ENCODE measurements at places on chromosomes 16 and 17.

DNA sequence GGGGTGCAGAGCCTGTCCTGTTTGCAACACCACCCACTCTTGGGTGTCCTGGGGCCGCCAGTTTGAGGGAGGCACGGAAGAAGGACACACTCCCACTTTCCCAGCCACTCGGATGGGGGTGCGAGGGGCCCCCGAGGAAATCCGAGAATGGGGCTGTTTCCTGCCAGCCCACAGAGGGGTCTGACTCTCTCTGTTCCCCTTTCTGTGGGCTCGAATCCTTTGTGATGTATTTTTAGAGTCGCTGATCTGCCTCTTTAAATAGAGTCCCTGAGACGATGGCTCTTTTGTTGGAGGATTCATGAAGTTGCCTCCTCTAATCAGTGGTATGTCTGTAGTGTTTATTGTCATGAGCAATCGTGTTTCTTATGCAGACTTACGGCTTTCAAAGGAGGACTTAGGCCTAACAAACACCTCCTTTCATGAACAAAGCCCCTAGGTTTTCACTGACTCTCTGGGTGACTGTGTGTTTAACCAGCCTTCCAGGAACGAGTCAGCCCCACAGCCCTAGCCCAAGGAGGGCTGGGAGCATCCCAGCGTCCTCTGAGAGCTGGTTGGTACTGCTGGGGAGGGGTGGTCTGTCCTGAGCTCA, 29.1 kb downstream of the CIBAR2 start:
- DNase-seq: no peak

- no peak for DNase-seq
Observed at GRCh38 chr16:78843978-78844377, 744.5 kb downstream of the WWOX start.

GRCh38 chr16:71357681-71358080, 842 bp upstream of the CALB2 start:
- DNase-seq: no peak

DNA sequence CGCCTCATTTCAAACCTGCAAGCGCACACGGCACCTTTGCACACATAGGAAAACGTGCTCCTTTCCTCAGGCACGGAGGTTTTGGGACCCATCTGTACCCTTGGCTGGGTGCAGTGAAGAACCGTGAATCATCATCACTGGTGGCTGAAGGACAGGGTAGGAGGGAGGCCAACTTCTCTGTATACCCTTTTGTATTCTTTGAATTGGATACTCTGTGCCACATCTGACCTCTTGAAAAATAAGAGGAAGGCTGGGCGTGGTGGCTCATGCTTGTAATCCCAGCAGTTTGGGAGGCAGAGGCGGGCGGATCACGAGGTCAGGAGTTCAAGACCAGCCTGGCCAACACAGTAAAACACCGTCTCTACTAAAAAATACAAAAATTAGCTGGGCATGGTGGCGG, 11.7 kb downstream of the GPRC5B start:
- DNase-seq: no peak

GRCh38 chr16:23865853-23866252, 30.1 kb downstream of the PRKCB start:
- no peak for DNase-seq

GRCh38 chr17:7327056-7327455, 2.1 kb downstream of the NEURL4 start:
- DNase-seq: no peak

GRCh38 chr17:38861399-38861843, 7.9 kb upstream of the RPL23 start:
- DNase-seq: no peak

GRCh38 chr16:87076950-87077749, 240.0 kb downstream of the C16orf95 start:
- DNase-seq: no peak

GRCh38 chr16:80972611-80973010, 34.1 kb downstream of the CMC2 start:
- DNase-seq: no peak

- no peak for DNase-seq
Observed at GRCh38 chr17:45332989-45333701, 16.3 kb upstream of the MAP3K14 start.

GRCh38 chr17:14143688-14144087, 74.4 kb downstream of the COX10 start:
- DNase-seq: no peak

GRCh38 chr16:3444032-3444388, 530 bp downstream of the NAA60 start:
- no peak for DNase-seq

- no peak for DNase-seq
Observed at GRCh38 chr17:19487024-19487600, 46.5 kb upstream of the SLC47A1 start.

DNA sequence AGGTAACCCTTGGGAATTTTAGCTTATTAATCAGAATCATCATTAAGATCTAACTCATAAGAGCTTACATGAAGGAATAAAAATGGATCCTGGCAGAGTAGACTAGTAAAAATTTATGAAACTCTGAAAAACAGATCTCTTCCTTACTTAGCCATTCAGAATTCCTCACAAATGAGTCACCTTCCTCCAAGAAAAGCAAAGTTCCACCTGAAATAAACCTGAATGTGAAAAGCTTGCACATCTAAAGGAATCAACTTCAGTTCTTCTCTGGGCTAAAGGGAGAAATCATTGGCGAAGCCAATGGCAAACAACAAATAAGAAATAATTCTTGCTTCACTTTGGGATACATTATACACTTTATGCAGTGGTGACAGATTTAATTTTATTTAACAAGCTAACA, 22.7 kb downstream of the MYO1D start:
- DNase-seq: no peak

- DNase-seq: no peak
Observed at GRCh38 chr17:77061669-77062068, 79.1 kb upstream of the SEC14L1 start.

- DNase-seq: no peak
Observed at GRCh38 chr16:85005285-85006069, 5.9 kb downstream of the ZDHHC7 start.

GRCh38 chr16:85285681-85286065, 173.4 kb upstream of the CIBAR2 start:
- DNase-seq: no peak

- DNase-seq: no peak
Observed at GRCh38 chr17:38589462-38590114, 16.2 kb downstream of the SRCIN1 start.

- DNase-seq: no peak
Observed at GRCh38 chr16:84918006-84918909, 93.1 kb downstream of the ZDHHC7 start.

DNA sequence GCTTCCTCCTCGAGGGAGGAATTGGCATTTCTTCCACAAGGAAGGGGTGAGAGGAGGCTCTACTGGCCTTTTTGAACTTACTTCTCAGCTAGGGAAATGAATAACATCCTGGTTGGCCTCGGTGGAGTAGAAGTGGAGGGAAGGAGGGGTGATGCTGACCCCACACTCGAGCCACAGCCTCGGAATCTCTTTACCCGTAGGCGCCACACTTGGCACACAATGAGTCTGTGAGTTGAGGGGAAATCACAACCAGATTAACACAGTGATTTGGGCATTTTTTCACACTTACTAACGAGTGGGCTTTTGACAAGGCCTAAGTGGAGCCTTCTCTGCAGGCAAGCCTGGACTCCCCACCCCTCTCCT, 47.3 kb upstream of the TBX2 start:
- no peak for DNase-seq

DNA sequence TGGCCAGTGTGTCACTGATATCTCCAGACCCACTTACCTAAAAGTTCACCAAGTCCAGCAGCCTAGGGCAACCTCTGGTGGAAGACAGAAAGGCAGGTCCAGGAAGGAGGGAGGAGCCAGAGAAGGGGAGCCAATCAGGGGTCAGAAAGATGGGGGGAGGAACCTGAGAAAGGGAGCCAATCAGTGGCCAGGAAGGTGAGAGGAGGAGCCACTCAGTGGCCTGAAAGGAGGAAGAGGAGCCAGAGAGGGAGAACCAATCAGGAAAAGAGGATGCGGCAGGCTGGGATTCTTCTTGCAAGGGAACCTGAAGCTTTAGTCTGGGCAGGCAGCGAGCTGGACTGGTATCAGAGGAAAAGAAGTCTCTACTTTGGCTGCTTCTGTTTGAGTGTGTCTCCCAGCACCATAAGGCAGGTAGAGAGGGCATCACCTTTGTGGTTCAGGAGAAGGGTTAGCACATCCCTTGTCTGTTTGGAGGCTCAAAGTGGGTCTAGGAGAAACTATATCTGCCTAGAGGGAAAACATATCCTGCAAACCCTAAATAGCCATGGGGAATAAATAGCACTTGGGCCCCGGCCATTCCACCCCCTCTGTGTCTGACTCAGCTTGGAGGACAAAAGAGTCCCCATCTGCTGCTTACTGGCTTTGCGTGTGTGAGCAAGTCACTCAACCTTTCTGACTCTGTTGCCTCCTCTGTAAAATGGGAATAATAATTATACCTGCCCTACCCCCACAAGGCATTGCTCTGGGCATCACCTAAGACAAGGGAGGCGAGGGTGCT, 43.4 kb upstream of the CRHR1 start:
- DNase-seq: no peak
